ENCODE measurements at places on chromosomes 11 and 22.

DNA sequence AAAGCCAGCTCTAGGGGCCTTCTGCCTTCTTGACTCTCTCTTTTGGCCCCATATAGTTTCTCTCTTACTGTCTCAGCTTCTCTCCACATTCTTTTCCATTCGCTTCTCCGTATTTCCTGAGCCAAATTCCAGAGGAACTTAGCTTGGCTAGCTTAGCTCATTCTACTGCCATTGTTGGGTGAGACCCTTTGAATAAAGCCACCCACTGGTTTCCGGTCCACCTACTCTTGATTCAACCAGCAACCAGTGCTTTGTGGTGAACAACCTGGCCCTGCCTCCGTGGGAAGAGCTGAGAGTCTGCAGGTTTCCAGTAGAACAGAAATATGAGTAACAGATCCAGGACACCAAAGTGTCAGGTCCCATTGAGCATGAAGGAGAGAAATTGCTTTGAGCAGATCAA is 81.3 kb upstream of the ARHGAP20 start:
- no peak for DNase-seq

GRCh38 chr22:30208631-30209603 is 37.6 kb downstream of the LIF start:
- DNase-seq = no peak

DNA sequence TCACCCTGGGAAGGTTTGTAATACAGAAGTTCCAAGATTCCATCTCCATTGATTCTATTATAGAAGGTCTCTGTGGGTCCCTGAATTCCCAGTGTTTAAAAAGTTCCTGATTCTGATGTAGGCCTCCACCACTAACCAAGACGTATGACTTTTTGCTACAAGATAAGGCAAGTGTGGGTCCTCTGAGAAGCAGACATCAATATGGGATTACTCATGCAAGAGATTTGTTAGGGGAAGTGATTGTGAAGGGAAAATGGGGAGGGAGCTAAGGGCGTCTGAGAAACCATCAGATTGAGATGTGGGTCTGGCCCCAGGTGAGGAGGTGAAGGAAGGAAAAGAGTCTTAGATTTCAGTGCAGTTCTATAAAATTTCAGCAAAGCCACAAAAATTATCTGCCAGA is 10.2 kb upstream of the LGR4 start:
- DNase-seq = no peak

- no peak for DNase-seq
Observed at GRCh38 chr11:73981051-73981805, 1.4 kb downstream of the UCP2 start.

GRCh38 chr11:11390068-11390771 is 37.2 kb upstream of the CSNK2A3 start:
- DNase-seq = no peak

DNA sequence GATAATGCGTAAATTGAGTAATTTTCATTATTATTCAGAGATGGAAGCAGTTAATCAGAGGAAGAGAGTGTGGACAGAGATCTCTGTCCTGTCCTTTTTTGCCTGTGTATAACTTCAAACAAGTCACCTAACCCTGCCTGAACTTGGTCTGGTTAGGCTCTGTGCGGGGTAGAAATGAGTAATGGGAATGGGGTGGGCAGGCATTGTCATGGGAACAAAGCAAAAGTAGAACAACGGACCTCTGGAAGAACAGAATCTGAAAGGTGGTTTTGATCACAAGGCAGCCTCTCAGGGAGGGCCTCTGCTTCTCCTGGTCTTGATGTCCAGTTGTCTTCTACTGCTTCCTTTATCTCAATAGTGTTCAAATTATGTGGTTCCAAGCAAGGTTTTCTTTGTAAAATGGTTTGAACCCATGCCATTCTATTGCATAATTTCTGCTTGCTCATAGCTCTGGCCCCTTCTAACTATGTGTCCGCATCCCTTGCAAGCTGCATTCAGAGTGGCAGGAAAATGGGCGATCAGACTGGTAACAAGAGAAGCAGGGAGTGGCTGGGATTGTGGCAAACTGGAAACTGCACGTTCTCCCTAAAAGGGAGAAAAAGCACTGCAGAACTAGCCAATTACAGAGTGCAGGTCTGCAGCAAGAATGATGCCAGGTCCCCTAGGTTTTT is 76.1 kb downstream of the PRR5L start:
- DNase-seq = no peak
